ENCODE measurements at places on chromosomes 1 and 21.

- no peak for DNase-seq
Observed at GRCh38 chr1:245788269-245788668, 633.5 kb downstream of the KIF26B start.

- no peak for DNase-seq
Observed at GRCh38 chr1:185719021-185719420, 15.2 kb upstream of the HMCN1 start.

DNA sequence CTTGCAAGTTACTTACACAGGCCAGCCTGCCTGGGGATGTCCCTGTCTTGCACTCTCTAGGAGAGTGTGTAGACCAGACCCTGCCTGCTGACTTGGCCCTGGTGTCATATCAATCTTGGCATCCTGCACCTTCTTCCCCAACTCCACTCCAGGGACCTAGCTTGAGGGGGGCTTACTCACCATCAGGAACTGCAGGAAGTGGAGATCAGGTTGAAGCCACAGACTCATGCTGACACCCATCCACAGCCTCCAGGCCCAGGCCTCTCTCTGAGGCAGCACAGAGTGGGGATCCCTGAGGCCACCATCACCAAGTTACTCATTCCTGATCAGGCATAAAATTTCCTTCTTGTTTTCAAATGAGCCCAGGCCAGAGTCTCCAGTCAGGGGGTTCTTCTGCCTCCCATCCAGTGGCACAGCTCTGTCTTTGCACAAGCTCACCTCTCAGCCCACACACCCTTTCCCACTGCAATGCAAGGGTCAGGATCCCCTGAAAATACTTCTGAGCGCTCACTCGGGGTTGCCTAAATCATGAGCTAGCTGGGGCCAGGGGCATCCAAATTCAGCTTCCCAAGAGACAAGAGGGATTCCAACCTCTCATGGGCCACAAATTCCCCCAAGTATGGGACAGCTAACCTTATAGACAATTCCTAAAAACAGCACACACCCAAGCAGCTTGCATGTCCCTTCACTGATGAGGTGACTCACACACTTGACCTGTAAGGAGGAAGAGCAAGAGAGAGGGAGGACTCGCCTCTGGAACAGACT, 33.5 kb downstream of the CSMD2 start:
- no peak for DNase-seq

DNA sequence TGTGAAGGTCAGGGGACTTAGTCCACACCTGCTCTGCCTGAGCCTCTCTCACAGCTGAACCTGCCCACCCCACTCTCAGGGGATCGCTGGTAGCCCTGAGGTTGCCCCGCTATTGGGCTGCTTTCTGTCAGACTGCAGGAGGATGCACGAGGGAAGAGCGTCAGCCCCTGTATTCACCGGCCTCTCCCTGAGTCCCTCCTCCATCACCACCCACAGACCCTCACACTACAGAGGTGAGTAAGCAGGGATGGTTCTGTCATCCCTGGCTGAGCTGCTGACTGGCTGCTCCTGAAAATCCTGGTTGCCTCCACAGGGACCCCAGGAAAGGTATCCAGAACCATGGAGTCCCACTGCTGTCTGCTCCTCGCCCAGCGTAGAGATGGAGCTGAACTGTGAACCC, 118.7 kb downstream of the SYT2 start:
- no peak for DNase-seq

GRCh38 chr1:32926562-32926961, 25.4 kb upstream of the TMEM54 start:
- DNase-seq: no peak

DNA sequence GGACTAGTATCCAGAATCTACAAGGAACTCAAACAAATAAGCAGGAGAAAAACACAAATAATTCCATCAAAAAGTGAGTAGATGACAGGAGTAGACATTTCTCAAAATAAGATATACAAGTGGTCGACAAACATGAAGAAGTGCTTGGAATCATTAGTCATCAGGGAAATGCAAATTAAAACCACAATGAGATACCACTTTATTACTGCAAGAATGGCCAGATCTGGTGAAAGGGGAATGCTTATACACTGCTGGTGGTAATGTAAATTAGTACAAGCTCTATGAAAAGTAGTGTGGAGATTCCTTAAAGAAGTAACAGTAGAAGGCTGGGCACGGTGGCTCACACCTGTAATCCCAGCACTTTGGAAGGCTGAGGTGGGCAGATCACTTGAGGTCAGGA, 73.8 kb downstream of the POU2F1 start:
- no peak for DNase-seq

DNA sequence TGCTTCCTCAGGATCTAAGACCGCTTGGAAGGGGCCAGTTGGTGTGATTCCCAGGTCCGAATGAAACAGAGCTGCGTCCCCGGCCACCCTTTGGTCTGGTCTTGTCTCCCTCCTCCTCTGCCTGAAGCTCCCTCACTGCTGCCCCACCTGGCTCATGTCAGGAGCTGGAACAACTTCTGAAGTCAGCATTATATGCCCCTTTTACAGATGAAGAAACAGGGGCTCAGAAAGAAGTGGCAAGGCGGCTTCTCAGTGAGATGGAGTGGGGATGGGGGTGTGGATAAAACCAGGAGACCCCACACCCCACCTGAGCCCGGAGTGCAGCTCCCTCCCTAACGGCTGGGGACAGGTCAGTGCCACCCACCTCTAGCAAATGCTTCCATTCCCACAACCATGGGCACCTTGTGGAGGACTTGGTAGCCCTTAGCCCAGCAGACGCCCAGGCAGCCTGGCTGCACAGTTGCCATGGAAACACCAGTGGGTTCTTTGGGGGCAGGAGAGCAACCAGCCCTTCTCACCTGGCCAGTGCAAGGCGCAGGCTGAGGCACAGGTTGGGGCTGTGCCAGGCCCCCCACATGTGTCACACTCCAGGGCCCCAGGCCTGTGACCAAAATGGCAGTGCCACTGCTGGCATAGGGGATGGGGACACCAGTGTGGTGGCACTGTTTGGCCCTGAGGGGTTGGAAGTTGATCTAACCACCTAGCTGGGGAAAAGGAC, 31.9 kb upstream of the ECE1 start:
- no peak for DNase-seq

DNA sequence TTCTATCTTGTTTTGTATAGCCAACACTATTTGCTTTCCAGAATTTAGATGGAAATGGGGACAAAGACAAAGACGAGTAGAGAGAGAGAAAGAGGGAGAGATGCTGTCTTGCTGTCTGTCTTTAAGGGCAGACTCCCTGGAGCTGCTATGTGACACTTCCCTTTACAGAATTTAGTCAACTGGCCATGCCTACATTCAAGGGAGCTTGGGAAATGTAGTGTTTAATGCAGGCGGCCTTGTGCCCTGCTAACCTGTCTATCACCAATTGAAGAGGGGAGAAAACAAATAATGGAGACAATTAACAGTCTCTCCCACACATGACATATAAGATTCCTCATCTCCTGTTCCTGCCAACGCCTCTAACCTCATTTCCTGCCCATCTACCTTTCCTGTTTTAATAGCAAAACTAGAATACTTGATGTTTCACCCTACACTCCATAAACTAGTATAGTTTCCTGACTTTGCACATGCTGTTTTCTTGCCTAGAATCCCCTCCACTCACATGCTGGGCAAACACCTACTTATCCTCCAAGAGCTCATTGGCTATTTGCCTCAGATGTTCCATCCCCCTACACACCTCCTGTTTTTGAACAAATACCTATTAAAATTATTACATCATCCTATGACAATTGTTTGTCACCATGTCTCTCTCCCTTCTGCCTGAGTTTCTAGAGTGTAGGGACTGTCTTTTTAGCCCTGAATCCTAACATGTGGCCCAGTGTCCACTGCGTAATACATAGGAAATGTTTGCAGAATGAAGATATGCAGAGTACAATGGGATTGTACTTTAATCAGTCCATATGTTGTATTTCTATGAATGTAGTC, 117.2 kb downstream of the SLC25A24 start:
- DNase-seq: no peak

DNA sequence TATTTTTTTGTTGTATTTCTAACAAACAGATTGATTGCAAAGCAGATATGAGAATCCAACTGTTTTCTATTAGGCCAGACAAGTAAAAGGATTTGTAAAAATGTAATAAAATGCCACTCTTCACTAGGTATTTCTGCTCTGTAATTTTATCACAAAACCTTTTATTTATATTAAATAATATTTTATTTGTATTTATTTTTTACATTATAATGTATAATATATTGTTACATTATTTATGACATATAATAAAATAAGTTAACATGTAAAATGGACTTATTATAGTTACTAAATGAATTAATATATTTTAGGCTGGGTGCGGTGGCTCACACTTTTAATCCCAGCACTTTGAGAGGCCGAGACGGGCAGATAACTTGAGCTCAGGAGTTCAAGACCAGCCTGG, 12.7 kb upstream of the TNNI1 start:
- no peak for DNase-seq

- no peak for DNase-seq
Observed at GRCh38 chr1:16966282-16966681, 14.1 kb downstream of the MFAP2 start.

DNA sequence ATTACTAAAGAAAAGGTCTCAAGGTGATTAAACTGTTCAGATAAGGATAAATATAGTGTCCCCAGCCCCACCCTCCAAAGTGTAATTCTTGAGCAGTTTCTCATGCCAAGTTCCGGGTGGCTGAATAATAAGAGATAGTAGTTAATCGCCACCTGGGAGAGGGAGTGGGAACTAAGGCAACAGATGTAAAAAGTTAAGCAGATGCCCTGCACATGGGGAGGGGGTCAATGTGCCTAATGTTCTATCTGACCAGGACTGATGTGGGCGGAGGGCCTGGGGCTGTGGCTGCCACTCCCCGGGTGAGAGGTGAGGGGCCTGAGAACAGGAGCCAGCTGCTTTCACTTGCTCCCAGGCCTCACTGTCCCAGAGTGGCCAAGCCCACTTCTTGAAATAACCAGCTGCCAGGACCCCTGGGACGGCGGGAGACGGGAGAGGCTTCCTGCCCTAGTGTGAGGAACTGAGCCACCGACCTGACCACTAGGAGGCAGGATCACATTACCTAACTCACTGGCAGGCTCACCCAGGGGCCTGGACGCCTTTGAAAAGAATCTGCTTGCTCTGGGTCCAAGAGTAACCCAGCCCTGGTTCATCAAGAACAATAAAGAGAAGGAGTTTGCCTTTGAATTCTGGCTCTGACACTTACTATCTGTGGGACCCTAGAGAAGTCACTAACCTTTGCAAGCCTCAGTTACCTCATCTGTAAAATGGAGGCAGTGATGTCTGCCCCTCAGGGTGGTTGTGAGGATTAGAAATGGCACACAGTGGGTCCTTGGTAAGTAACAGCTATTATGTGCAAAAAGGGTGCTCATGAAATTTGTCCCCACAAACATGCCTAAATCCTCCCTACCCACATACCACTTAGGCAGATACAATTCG, 179.2 kb downstream of the ATG4C start:
- DNase-seq: peak; percentile 2

- DNase-seq: no peak
Observed at GRCh38 chr1:9687120-9687873, 35.8 kb downstream of the PIK3CD start.

- no peak for DNase-seq
Observed at GRCh38 chr21:45957981-45958600, 23.5 kb upstream of the COL6A1 start.

DNA sequence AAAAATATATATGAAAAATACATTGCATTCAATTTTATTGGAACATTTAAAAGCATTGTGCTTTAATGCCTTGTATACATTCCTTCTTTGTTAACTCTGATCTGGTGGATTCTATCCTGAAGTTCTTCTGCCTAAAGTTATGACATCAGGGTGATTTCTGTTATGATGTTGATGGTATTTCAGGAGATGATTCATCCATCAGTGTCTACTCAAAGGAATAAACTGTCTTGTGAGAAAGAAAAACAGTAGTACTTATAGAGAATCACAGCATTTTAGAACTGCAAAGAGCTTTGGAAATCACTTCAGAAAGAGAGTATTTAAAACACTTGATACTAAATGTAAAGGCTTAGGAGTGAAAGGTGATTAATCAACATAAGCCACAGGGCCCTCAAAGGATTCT, 155.7 kb downstream of the PTPRC start:
- no peak for DNase-seq

DNA sequence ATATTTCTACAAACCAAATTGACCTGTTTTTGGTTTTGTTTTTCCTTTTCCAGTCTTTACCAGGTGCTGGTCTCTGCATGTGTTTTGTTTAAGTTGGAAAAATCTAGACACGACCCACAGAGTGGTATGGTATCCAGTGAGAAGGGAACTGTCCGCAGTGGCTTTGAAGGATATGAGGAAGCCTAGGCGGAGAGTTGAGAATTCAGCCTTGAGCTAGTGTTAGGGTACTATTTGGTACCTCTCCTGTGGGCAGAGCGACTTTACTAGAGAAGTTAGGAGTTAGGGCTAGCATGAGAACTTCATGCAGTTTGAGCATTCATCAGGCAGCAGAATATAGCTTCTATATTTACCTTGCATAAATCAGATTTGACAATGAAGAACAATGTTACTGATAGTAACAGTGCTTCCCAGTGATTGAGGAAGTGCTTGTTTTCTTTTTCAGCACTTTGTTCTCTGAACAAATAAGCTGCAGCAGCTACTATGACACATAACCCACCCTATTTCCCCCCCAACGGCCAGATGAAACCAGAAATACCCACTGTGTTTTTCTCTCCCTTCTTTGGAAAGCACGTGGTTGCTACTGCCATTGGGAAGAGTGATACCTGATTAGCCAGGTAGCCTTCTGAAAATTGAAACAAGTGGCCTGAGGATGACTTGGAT, 19.0 kb downstream of the MRPS6 start:
- no peak for DNase-seq

- DNase-seq: no peak
Observed at GRCh38 chr1:155022136-155022926, 11.2 kb downstream of the DCST2 start.

DNA sequence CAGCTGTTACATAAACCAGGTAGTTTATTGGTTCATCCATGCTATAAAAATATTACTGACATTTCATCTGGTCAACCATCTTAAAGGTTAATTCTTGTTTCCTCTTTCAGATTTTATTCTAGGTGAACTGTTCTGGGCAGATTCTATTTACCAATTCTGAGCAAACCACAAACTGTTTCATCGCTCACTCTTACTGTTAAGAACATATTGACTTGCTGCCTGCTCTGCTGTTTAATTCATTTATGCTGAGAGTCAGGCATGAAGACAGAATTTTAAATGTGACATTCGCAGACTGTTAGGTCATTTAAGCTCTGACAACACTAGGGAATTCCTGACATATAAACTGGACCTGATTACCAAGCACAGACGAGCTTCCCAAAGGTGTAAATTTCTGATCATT, 98.3 kb downstream of the PIGK start:
- no peak for DNase-seq

GRCh38 chr1:222522105-222522915, 25.6 kb downstream of the HHIPL2 start:
- no peak for DNase-seq

DNA sequence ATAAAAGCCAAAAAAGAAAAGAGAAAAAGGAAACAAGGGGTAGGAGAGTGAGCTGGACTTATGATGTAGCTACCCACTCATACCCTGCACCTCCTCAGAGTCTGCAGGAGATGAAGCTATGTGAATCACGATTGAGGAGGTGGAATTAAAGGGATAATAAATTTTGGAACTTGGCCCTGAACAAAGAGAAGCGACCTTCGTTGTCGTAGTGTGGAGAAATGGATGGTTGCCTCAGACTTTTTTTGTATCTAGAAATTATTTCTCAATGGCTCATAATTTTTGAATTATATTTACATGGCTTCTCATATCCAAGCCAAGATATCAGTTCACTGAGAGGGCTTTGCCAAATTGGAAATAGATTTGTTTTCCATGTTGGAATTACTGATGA, 37.8 kb upstream of the SIPA1L2 start:
- no peak for DNase-seq

GRCh38 chr1:67345556-67345955, 37.9 kb downstream of the IL12RB2 start:
- no peak for DNase-seq

All from substantia nigra (tissue), 51 donors.